NCI-H774 (cell line): ENCODE measurements at places on chromosomes 6 and 20.

- no peak for DNase-seq
Measured at GRCh38 chr6:125485757-125486156, 184.0 kb upstream of the HDDC2 start.

DNA sequence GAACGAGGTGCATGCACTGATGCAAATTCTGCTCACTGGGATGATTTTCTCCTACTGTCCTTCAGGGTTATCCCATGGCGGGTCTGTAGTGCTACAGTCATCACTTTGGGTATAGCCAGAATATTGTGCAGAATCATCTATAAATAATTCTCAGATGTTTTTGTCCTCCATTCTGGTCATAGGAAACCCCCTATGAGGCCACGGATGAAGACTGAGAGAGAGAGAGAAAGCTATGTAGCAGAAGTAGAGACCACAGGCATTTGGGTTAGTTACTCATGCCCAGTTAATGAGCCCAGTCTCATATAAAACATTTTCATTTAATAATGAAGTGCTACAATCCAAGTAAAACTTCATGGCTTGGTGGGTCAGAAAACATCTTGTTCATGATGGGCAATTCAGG is 145.1 kb upstream of the PLN start:
- no peak for DNase-seq

DNA sequence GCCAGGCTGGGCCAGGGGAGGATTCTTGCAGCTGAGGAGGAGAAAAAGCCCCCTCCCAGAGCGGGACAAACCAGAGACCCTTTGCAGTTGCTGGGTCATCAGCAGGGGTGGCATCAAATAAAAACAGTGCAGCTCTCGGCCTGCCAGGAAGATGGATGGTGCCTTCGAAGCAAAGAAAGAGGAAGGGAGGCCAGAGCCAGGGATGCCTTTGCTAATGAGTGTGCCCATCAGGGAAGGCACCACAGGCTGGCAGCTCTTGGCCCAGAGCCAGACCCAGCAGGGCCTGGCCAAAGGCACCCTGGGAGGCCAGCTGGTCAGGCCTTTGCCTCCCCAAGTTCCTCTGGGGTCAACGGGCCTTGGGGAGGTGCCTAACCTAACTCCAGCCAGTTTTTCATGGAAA is 26.3 kb upstream of the ZNF318 start:
- peak; percentile 28 for DNase-seq

DNA sequence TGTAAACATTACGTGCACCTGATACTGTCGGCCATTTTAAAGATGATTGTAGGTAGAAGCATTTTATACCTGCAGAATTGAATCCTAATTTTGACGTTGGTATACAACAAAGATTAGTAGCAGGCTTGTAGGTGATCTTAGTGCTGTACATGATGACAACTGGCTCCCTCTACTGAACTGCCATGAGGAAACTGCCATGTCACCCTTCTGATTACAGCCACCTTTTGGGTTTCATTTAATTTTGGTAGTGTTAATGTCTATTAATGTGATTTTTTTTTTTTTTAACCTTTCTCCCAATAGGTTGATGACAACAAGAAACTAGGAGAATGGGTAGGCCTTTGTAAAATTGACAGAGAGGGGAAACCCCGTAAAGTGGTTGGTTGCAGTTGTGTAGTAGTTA is 2.3 kb downstream of the RPS12 start:
- no peak for DNase-seq

DNA sequence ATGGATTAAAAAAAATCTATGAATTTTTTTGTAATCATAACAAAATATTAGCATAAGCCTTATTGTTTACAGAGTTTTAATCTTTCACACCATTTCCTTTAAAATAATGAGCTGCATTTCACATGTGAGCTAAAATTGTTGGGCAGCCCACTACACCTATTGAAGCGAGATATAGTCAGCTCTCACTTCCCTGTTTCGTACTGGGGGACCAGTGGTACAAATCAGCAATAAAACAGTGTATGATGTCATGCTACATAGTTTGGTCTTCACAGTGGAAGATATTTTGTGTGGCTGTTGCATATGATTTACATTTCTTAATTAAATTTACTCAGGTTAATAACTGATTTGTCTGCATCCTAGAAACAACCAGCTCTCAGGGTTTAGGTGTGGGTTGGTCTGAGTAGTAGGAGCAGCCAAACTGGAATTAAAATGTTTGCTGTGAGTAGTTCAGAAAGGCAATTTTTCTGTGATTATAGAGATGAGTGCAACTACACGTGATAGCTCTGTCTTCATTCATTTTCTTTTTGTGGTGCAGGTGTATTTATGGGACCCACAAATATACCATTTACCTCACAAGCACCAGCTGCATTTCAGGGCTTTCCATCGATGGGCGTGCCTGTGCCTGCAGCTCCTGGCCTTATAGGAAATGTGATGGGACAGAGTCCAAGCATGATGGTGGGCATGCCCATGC is 99.3 kb downstream of the B3GAT2 start:
- DNase-seq = no peak
